Osteocyte (in vitro differentiated cells): ENCODE measurements at places on chromosomes 4 and X.

GRCh38 chr4:7902101-7902553, 37.5 kb downstream of the AFAP1 start:
- no peak for DNase-seq

DNA sequence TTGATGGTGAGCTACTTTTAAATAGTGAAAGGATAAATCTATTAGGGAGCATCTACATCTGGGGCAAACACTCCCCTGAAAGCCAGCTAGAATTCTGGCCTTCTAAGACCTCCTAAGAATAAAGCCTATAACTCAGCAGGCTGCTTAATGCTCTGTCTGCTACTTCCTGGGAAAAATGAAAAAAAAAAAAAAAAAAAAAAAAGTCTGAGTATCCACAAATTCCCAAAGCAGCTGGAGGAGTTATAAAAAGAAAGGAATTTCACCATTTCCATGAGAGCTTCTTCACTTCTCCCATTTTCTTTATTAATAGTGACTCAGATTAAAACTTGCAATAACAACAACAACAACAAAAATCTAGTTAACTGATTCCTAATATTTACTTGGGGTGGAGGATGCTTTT, 511.2 kb downstream of the INPP4B start:
- no peak for DNase-seq

GRCh38 chr4:129474698-129475097, 378.7 kb downstream of the C4orf33 start:
- no peak for DNase-seq

DNA sequence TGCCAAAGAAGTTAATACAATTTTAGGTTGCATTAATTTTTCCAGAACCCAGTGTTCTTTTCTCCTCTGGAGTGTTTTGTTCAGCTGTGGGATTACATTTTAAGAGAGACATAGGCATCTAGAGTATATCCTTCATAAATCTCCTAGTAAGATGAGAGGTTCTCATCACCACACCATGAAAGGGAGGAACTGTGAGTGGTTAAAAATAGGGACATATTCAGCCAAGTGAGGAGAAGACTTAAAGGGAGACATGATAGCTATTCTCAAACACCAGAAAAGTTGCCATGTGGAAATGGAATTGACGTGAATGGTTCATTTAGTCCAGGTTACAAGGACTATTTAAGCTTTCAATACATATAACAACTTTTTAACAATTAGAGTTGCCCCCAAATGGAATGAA, 6.5 kb upstream of the MRPL1 start:
- DNase-seq, result no peak

GRCh38 chrX:120428309-120428708, 40.8 kb downstream of the LAMP2 start:
- no peak for DNase-seq

DNA sequence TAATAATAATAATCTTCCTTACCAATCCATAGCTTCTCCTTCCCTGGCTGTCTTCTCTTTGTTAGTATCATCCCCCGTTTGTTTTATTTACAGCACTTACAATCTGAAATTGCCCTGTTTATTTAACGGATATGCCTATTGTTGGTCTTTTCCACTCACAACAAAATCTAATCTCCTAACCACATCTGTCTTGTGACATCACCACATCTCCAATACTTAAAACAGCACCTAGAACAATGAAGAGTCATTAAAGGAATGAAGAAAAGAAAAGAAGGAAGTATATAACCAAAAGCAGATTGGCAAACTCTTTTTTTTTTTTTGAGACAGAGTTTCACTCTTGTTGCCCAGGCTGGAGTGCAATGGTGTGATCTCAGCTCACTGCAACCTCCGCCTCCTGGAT, 38.7 kb upstream of the JADE1 start:
- DNase-seq, result no peak

GRCh38 chr4:112109360-112110058, 35.7 kb upstream of the FAM241A start:
- DNase-seq, result no peak

DNA sequence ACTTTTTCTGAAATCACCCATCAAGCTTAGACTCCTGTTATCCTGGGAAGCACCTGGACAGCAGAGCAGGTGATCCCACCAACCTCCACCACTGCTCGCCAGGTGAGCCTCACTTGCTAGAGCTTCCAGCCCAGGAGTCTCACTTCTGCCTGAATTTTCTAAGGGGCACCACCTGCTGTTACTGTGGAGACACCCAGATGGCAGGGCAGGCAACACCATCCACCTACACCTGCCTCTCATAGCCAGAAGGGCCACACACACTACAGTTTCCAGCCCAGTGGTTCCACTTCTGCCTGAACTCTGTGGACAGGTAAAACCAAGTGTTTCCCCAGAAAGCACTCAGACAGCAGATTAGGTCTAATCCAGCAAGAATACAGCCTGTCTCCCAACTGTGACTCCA, 262.0 kb downstream of the ARAP2 start:
- DNase-seq, result no peak

GRCh38 chrX:42491137-42491907, 286.6 kb downstream of the PPP1R2C start:
- no peak for DNase-seq

DNA sequence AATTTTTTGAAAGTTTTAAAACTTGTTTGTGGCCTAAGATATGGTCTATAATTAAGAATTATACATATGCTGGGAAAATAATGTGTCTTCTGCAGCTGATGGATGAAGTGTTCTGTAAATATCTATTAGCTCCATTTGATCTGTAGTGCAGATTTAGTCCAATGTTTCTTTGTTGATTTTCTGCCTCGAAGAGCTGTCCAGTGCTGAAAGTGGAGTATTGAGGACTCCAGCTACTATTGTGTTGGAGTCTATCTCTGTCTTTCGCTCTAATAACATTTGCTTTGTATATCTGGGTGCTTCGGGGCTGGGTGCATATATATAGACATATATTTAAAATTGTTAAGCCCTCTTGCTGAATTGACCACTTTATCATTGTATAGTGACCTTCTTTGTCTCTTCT, 2127.3 kb downstream of the PCDH7 start:
- DNase-seq, result no peak

- DNase-seq, result peak; percentile 77
These were observed 2.6 kb downstream of the CTBP1 start for GRCh38 chr4:1246111-1246881.

GRCh38 chr4:137648531-137648930, 116.2 kb upstream of the PCDH18 start:
- no peak for DNase-seq

GRCh38 chrX:117645639-117646038, 471.0 kb downstream of the KLHL13 start:
- no peak for DNase-seq
